B cell (primary cell): ENCODE measurements at places on chromosomes 4 and X.

DNA sequence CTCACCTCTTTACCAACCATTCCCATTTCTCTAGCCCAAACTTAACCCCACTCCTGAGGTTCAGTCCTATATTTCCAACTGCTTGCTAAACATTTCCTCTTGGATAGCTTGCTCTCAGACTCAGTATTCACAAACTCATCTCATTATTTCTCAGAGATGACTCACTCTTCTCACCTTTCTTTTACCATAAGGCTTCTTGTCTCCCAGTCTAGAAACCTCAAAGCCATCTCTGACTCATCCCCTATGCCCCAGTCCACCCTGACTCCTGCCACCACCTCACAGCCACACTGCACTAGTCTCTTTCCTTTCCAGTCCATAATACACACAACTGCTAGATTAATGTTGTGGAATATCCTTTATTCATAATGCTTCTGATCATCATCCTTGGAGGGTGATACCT, 4.8 kb downstream of the FRMPD3 start:
- DNase-seq, result no peak

DNA sequence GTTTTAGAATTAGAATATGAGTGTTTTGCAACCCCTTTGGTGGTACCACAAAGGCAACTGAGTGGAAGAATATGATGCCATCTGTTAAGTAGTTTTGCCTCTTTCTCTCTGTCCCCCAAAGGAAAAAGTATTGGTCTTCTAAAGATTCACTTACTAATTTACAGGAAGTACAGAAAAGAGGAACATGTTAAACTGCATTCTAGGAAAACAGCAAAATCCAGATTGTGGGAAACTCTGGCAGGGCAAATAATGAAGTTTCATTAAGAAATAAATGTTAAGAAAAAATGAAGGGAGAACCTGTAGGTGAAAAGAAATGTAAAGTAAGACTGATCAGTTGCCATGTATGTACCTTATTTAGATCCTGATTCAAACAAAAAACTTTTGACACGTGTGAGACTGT, 39.3 kb downstream of the NSUN7 start:
- DNase-seq, result no peak

DNA sequence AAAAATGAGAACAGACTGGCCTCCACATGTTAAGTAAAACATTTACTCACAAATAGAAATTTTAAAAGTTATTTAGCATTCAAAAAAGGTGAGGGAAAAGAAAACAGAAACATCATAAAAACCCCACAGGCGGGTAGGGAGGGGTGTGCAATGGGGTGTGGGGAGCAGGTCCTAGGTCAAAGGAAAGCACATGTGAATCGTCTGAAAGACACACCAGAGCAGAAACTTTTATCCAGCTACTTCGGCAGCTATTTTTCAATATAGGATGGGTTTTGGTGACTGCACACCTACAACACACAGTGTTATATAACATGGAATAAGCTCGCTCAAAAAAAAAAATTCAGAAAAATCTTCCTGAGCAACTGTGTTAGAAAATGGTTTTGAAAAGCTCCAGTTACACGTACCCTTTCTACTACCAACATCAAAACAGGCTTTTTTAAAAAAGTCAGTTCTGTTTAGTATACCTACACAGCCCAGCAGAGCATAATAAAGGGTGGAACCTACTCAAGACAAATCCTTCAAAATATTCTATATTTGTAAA, 1.6 kb downstream of the OTUD4 start:
- DNase-seq, result peak; percentile 57

GRCh38 chrX:45907786-45908185, 637.4 kb downstream of the ZNF674 start:
- DNase-seq, result no peak

- no peak for DNase-seq
Observed at GRCh38 chrX:39356119-39356807, 555.0 kb downstream of the MID1IP1 start.

GRCh38 chrX:136228839-136229207, 22.4 kb downstream of the MAP7D3 start:
- peak; percentile 14 for DNase-seq

- peak; percentile 5 for DNase-seq
Observed at GRCh38 chr4:183657564-183657963, 1.4 kb downstream of the RWDD4 start.
